ENCODE measurements at places on chromosomes 11 and 22.

GRCh38 chr22:21947040-21948014 lies 5.3 kb downstream of the PPM1F start:
- DNase-seq = no peak

GRCh38 chr11:620201-620600 lies 4.5 kb upstream of the IRF7 start:
- no peak for DNase-seq

- no peak for DNase-seq
Observed at GRCh38 chr11:113401718-113402117, 14.1 kb downstream of the ANKK1 start.

DNA sequence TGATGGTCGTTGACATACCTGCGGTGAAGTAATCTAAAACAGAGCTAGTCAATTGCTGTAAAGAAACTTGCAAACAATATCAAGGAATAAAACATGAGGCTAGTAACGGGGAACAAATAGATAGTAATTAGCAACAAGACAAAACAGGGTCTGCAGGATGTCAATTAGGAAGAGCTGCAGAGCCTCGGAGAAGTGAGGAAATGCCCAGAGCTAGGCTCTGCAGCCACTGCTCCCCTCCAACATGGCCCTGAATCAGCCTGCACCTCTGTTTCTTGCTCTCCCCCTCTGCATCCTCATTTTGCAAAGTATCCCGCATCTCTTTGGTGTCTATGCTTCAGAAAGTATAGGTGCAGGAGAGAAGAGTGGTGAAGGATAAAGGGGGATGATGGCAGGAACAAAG lies 507.4 kb upstream of the FAT3 start:
- DNase-seq = no peak

DNA sequence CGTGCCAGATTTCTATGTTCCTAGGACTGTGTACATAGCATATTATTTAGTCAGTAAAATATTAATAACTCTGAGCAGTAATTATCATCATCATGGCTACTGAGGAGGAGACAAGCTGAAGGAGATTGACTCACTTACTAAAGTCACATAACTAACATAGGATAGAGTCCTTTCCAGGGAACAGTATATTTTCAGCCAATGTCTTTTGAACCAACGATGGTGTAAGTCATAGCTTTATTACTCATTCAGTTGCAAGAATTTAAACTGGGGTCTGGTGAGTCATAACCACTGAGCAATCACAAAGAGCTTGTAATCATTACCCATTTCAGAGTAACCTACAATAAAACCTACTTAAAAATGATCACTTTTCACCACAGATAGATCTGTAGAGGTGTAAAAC lies 1564.8 kb upstream of the TENM4 start:
- DNase-seq = no peak

DNA sequence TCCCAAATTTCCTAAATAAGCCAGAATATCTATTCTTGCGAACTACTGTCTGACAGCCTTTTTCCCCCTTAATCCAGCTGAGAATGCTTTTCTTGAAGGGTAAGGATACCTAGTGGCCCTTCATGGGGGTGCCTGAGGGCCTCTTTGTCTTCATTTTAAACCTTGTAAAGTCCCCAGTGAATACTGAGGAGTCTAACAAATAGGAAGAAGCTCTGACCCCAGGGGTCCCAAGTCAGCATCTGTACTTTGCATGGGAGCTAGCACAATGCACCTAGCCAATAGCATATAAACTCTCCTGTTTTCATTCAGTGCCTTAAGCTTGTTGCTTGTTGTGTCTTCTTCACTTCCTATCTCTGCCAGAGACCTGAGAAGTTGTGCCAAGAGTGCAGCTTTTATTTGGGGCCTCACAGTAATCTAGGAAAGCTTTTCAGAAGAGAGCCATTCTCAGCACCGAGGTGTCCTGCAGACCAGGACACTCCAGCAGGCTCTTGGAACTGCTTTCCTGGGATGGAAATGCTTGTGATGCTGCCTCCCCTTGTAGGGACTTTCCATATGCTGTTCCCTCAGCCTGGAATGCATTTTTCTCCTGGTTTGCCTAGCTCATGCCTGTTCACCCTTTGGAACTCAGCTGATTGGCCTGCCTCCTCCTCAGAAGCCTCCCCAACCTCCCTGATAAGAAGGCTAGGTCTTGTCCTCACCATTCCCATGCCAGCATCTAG lies 37.2 kb downstream of the BMAL1 start:
- DNase-seq = no peak

Measured in CD4-positive, alpha-beta T cell treated with Interleukin-4 for 1 hour (primary cell).